Activated CD4-positive, CD25-positive, alpha-beta regulatory T cell (primary cell): ENCODE measurements at places on chromosomes 6 and 20.

DNA sequence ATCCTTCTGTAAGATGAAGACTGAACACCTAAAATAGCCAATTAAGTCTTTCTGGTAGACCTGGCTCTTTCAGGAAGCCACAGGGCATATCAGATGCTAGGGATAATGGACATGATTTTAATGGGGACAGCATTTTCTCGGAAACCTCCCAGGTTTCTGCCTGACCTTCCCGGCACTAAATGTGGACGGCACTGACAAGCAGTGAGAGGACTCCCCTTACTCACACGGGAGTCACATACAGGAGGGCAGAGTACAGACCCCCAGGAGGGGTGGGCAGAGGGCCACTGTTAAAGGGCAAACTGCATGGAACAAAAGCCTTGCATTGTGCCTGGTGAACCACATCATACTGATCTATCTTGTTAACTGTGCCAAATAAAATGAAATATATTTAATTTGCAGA, 19.9 kb downstream of the PSMG4 start:
- no peak for DNase-seq

- no peak for DNase-seq
Measured at GRCh38 chr6:137148306-137149034, 25.0 kb downstream of the IL22RA2 start.

- DNase-seq = no peak
Measured at GRCh38 chr20:63080411-63080810, 73.6 kb upstream of the BHLHE23 start.

DNA sequence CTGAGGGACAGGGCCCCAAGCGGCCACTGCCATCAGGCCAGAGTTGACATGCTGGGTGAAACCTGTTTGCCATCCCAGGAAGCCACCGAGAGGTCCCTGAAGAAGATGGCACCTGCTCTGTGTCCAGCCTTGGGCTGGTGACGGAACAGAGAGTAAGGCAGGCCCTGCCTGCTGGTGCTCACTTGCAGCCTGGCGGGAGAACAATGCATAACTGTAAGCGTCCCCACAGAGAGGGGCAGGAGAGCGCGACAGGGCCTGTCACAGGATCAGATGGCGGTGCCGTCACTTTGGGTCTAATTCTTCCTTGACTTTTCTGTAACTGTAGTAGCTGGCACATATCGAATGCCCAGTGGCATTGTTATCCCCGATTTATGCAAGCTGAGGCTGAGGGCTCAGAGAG, 29.0 kb upstream of the VSTM2L start:
- no peak for DNase-seq

- DNase-seq = no peak
Measured at GRCh38 chr6:56736804-56737203, 94.1 kb upstream of the DST start.

DNA sequence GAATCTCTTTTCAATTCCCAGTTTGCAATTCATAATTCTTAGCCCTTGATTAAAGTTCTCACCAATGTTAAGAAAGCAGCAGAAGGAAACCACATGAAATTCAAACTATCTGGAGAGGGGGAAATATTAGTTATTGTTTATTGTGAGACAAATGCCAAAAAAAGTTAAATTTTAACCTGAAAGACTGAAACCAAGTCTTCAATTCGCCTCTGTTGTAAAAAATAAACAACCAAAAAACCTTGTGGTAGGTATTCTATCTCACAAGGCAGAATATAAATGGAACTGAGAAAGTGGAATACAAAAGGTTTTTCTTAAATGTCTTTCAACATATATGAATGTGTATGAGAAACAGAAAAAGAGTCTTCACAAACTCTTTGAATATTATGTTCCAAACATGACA, 24.8 kb downstream of the TMX4 start:
- no peak for DNase-seq

GRCh38 chr6:5905431-5906339, 101.0 kb downstream of the NRN1 start:
- DNase-seq = no peak

GRCh38 chr6:166151798-166152197, 15.9 kb downstream of the TBXT start:
- DNase-seq = no peak

- DNase-seq = no peak
Measured at GRCh38 chr6:48068278-48069251, 42.4 kb downstream of the PTCHD4 start.

DNA sequence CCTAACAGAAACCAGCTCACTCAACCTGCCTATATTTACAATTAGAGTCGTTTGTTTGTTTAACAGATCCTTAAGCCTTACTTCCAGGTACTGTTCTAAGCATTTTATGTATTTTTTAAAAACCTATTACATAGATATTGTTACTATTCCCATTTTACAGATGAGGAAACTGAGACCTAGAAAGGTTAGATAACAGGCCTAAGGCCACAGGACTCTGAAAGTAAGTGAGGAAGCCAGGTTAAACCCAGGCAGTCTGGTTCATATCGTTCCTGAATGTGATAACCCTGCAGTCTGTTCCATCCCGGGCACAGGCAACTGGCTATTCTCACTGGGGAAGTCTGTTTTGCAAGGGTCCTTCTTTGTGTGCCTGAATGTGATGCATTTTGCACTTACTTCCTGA, 322.2 kb downstream of the FARS2 start:
- no peak for DNase-seq
